ENCODE measurements at places on chromosomes 2 and 18.

- no peak for DNase-seq
These were observed 7.1 kb downstream of the NEUROD1 start for GRCh38 chr2:181673173-181673572.

DNA sequence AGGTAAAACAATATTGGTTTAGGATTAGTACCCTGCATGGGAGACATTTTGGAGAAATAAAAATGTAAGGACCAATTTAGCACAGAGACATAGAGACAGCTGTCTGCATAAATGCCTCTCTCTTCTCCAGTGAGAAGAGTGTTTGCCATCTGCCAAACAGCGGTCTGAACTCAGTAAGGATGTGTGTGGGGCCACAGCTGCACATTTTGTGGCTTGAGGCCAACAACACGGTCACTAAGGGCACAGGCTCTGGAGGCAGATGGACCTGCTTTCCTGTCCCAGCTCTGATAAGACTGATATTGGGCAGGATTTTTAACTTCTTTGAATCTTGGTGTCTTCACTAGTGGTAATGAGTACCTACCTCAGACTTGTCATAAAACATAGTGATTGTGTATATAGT lies 10.2 kb downstream of the ZBTB14 start:
- peak; percentile 41 for DNase-seq

DNA sequence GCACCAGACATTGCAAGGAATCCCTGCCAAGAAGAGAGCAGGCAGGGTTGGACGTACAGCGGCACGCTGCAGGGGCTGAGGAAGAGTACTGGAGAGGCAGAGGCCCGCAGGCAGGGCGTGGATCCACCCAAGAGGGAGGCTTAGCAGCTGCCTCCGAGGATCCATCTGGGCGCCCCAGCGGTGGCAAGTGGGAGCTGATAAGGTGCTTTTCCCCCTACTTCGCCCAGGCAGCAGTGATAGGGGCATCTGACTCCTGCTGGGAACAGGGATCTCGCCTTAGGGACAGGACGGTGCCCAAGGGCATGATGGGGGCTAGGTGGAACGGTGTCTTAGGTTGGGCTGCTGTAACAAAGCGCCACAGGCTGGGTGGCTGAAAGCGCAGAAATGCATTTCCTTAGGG lies 67.4 kb upstream of the HS6ST1 start:
- no peak for DNase-seq

DNA sequence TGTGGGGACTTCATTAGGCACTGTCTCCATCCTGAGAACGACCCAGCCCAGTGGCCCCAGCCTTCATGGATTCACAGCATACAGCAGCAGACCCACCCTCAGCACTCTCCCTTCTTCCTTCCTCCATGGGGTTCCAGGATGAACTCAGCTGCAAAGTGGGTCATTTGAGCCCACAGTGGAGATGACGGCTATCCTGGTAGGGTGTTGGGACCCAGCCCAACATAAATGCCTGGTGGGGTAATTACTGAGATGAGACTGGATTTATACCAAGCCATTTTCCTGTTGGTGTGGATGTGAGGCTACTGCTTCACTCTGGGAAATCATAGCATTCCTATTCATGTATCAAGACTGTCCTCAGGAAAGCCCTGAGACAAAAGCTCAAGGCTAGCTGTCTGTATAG lies 536.7 kb upstream of the TNP1 start:
- DNase-seq: no peak

DNA sequence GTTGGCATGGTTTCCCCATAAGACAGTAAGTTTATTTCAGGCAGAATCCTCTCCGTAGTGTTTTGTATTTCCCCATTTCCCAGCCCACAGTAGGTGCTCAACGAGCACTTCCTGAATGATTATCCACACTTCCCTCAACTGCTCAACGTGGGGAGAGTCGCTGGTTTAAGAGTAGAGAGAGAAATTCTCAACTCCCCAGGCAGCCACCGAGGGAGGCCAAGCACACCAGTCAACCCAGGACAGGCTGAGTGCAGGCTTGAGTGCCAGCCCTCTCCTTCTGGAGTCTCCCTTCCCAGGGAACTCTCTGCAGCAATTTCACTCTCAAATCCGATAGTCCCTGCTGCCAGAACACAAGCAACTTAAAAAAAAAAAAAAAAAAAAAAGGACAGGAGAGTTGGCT lies 92.0 kb upstream of the LMAN1 start:
- DNase-seq: no peak

DNA sequence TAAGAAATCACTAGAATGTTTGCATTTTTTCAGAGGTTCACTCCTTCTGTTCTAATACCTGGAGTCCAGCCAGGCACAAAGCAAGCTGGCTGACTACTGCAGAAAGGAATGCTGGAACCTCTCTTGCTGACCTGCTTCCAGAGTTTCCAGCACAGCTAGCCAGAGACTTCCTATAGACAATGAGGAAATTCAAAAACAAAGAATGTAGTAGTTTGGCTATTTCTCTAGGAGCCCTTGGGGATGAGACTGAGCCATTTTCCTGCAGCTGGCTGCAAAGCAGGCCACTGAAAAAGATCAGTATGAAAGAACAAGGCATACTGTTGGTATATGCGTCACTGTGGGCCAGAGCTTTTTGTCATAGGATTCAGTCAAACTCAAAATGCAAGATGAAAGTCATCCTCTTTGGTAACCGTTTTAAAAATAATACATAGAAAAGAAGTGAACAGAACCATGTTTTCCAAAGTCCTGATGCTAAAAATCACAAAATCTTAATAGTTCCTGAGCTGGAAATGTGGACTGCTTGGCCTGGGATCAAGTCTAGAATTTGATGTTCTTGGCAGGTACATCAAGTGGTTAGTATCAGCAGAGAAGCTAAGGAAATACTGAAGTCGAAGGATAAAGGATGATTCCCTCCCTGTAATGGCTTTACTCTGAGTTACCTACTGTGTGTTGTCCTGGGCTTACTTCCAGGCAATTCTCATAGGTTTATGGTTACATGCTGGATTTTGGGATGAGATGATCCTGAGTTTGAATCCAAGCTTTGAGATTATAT lies 9.0 kb upstream of the DSEL start:
- peak; percentile 97 for DNase-seq

GRCh38 chr2:9256147-9256546 lies 49.5 kb downstream of the ASAP2 start:
- no peak for DNase-seq

GRCh38 chr2:98883780-98884211 lies 52.2 kb downstream of the CRACDL start:
- DNase-seq: no peak

DNA sequence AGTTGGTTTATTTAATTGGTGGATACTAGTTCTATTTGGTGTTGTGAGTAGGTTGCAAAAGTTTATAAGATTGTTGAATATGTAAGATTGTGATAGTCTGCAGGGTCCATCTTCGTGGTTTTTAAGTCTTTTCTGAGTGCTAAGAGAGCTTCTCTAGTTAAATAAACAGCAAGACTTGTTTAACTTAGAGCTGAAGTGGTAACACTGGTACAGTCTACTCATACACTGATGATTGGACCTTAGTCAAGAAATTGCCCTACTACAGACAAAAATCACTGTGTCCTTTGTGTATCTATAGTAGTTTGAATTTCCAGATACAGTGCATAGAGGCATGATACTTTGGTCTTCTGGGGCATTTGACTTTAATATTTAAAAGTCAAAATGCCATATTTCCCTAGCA lies 94.6 kb downstream of the PHLPP1 start:
- no peak for DNase-seq

GRCh38 chr2:9753276-9753600 lies 90.0 kb upstream of the TAF1B start:
- DNase-seq: peak; percentile 95

DNA sequence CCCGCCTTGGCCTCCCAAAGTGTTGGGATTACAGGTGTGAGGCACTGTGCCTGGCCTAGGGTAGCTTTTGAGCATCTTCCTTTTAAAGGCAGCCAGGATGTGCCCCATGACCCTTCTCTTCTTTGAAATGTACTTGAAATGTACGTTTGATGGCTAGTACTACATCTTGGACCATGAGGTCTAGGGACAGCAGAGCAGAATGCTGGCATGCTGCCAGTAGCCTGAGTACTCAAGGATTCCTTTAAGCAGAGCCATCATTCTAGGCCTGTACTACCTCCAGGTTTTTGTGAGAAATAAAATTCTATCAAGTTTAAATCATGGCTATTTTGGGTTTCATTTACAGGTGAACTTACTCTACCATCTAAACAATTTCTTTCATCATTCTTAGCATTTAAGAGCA lies 2.9 kb upstream of the EML6 start:
- DNase-seq: no peak

DNA sequence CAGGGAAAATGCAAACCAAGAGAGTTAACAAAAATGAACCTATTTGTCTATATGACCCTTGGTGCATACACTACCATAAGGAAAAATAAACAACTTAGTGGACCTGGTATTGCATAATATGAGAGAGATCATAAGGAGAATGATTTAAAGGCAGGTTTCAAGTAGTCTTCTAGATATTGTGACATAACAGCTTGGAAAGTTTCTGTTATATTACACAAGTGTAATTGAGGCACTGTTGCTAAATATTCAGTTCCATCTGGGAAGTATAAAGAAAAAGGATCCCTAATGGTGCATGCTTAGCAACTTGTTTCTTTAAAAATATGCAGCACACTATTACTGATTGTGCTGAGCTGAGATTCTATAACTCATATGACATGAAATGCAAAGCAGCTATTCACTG lies 252.2 kb upstream of the SPHKAP start:
- no peak for DNase-seq

DNA sequence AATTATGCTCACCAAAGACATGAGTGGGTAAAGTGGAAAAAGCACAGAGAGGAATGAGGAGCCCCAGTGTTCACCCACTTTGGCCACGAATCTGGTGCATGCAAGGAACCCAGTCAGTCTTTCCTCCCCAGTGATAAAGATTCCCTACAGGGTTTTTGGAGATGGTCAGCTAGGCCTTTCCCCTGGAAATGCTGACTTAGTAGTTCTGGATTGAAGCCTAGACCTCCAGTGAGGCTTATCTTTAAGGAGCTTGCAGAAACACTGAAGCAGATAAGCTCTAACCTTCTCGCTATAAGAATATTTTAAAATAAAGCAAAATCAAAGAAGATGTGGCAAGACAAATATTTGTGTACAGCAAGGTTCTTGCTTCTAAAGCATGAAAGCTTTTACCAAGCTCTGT lies 178.3 kb upstream of the CCDC68 start:
- no peak for DNase-seq

GRCh38 chr2:124919296-124919695 lies 894.2 kb downstream of the CNTNAP5 start:
- no peak for DNase-seq

DNA sequence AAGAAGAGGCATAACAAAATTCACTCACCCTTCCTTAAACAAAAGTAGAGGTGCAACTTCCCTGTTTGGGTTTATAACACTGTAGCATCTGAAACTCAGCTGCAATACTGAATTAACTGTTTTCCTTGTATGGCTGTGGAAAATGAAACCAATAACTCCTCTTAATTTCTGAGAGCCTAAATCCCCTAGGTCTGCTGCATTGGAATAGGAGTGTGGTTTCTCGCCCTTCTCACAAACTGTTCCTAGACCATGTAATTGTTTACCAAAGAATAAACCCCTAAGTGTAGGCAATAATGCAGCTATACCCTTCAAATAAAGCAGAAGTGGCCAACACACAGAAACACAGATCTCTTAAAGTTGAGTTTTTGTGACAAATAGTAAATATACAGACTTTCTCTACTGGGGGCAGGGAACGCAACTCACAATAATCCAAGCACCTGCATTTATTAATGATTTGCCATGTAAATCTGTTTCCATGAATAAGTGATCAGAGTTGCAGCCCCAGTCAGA lies 52.0 kb downstream of the RASGRP3 start:
- no peak for DNase-seq

DNA sequence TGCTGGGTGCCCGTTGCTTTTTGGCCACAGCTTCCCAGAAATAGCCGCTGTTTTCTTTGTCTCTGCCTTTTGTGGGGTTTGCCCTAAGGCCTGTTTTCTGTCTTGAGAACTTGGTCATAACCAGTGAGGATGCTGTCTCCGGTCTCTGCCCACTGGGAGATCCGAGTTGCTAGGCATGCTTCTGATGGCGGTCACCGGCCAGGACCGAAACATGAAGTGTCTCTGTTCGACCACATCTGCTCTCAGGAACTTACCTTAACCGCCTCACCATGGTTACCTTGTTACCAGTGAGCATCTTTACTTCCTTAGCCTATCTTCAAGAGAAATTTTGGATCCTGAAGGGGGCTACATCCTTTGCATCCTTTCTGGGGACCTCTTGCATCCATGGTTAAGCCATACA lies 91.9 kb downstream of the RTP5 start:
- no peak for DNase-seq

DNA sequence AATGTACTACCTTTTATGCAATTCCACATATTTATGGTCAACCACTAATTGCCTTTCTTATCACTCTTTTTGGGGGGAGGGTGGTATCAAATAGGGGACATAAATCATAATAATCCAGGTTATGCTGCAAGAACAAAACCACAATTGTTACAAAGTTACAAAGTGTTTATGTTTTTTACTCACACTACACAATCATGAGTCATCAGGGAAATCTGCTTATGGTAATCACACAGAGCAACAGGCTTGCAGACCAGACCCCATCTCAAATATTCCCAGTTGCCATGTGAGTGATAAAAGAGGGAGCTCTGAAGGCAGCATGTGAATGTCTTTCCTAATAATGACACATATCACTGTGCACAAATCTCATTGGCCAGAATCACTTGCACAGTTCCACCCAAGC lies 304.7 kb upstream of the TMEFF2 start:
- peak; percentile 79 for DNase-seq

DNA sequence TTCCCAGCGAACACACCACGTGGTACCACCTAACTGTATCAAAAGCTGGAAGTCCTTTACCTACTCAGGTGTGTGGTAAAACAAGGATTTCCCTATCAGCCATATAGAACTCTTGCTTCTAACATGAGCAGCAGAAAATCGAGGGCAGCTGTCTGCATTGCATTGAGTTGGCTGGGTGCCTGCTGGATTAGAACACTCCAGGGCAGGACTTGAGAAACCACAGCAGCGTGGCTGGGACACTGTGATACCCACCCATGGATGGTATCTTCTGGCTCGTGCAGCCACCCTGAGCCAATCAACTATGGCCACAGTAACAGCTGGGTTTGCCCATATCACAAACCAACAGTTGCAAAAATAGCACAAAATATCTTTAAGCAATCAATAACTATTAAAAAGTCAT lies 188.3 kb downstream of the FBXO15 start:
- DNase-seq: no peak

GRCh38 chr2:216033403-216033802 lies 20.1 kb upstream of the MREG start:
- DNase-seq: no peak

- no peak for DNase-seq
These were observed 77.3 kb downstream of the TTC21B start for GRCh38 chr2:165876269-165876668.
